ENCODE measurements at places on chromosomes 5 and 9.

DNA sequence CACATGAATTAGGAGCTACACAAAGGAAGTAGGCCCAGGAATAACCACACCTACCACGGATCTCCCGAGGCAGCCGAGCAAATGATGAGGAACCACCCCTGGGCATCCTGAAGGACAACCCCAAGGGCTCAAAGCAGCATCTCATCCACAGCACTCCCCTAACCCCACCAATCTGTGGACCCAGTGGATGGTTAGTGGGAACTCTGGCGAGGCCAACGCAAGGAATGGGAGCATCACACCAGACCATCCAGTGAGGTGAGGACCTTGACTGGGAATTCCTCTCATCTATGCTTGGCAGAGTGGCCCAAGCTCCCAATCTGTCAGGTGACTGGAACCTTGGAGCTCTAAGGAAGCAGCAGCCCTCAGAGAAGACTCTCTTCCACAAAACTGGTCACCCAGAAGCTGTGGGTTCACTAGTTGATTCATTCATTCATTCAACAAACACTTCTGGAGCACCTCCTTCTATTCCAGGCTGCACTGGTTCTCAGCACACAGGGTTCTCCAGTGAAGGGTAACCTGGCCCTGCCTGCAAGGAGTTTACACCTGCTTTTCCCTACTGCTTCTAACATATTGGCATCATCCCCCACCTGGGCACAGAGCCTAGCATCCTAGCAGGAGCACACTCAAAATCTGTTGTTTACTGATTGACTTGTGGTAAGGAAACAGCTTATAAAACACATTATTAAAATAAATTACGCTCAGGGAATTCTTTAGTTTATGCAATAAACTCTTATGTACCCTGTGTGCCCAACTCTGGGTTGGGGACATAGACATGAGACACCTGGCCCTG is 4.9 kb downstream of the ACSL6 start:
- DNase-seq: no peak

GRCh38 chr9:136977649-136978072 is 357 bp downstream of the PTGDS start:
- DNase-seq: no peak

GRCh38 chr5:125137535-125137934 is 391.1 kb upstream of the ZNF608 start:
- DNase-seq: peak; percentile 35

- DNase-seq: no peak
Observed at GRCh38 chr5:17001428-17001827, 65.3 kb upstream of the MYO10 start.

- no peak for DNase-seq
Observed at GRCh38 chr9:113652355-113653152, 189.0 kb downstream of the RGS3 start.

DNA sequence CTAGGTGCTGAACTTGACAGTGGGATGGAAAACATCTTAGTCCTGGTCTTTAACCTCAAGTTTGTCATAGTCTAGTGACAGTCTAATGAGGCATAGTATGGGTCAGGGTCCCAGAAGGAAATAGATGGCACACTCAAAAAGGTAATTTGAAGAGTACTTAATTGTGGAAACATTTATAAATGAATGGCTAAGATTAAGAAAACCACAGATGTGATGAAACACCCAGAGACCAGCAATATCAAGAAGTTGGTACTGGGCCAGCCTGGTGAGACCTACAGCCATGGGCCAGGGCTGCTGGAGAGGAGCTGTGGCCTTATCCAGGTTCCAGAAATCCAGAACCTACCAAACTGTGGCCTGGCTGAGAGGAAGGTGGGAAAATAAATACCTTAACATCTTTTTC is 93.5 kb upstream of the ATG10 start:
- no peak for DNase-seq

DNA sequence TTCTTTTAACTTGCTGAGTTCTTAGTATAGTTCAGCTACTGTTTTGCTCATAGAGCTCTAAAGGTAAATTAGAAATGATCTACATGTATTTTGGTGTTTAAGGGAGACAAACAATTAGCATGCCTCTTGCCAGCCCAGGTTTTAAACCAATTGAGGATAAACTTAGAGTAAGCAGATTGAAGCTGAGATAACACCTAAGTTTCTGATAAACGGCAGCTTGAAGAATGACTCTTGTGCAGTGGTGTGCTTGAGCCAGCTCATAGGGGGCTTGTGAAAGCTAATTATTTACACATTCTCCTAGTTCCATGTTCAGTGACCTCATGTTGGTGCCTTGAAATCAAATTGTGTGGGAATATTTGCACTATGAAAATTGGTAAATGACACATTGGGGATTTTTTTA is 193.0 kb downstream of the PRR16 start:
- DNase-seq: no peak

GRCh38 chr9:80127920-80128319 is 556.2 kb downstream of the TLE4 start:
- no peak for DNase-seq

DNA sequence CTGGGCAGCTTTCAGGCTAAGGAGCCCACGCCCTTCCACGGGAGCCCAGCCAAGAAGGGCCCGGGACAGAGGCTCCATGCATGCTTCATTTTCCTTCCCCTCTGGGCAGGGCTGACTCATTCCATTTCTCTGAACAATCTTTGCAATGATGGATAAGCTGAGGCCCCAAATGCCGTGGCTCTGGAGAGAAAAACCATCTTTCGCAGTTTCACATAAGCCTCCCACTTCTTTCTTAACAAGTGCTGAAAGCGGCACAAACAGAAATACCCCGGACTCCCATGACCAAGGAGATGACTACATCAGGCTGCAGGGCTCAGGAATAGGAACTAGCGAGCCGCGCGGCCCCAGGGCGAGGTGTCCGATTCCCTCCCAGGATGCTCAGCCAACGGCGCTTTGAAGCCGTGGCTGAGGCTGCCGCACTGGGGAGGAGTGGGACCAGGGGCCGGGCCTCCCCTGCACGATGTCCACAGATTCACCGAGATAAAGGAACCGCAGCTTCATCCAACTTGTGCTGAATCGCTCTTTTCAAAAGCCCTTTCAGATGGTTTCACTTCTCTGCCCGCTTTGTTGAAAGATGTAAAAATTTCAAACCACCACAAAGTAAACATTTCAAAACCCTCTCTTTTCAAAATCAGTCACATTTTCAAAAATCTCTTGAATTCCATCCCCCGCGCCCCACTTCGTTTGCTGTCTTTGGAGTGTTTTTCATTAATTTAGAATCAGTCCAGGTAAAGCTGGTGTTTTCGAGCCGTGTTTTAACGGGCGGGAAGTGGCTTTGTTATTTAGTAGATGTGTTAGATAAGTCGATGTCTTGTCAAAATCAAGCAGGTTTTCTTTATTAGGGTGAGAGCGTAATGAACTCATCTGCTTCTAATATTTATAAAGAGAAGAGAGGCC is 96.5 kb upstream of the LMX1B start:
- no peak for DNase-seq

DNA sequence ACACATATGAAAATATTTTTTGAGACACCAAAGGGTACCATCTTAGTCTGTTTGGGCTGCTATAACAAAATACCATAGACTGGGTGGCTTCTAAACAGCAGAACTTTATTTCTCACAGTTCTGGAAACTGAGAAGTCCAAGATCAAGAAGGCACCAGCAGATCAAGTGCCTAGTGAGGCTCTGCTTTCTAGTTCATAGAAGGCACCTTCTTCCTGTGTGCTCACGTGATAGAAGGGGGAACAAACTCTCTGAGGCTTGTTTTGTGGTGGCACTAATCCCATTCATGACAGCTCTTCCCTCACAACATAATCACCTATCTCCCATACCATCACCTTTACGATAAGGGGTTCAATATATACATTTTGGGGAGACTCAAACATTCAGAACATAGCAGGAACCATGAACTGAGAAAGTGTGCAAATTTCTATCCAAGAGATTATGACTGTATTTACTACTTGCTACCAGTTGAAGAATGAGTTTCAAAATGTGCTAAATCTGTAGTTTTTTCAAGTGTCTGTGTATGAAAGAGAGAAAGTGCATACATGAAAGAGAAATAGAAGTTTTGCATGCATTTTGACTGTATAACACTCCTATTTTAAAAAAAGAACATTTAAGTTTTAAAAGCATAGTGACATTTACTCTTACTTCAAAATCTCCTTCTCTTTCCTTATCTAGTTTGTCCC is 207.3 kb downstream of the PARP8 start:
- DNase-seq: no peak

GRCh38 chr5:91397791-91398190 is 14.7 kb upstream of the ARRDC3 start:
- no peak for DNase-seq

- DNase-seq: no peak
Observed at GRCh38 chr5:78603636-78604175, 44.9 kb downstream of the LHFPL2 start.

GRCh38 chr5:130710596-130710995 is 454.5 kb downstream of the HINT1 start:
- no peak for DNase-seq

DNA sequence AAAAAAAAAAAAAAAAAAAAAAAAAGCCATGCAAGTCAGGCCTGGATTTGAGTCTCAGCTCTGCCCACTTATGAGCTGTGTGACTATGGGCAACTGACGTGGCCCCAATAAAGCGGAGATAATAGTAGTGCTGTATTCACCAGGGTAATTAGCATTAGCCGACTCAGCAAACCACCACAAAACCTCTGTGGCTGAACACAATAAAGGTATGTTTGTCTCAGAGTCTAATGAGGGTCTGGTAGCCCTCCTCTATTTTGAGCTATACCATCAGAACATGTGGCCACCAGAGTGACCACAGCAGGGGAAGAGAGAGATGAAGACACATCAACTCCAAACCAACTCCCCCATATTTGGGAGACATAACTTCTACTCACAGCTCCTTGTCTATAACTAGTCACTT is 15.9 kb downstream of the SWI5 start:
- no peak for DNase-seq

DNA sequence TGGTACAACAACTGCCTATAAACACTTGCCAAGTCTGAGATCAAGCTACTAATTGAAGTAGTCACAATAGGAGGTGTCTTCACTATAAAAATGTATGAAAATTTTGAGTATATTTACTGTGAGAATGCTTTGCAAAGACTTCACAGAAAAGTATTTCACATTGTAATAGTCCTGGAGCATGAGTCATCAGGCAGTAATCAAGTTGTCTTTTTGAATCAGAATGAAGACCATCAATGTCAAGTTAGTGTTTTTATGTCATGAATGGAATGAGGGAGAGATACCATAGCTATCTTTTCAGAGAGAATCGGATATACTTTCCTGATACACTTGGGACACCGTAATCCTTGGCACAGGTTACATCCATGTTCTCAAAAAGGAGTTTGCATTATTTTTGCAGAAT is 466.9 kb upstream of the ARRDC3 start:
- no peak for DNase-seq

DNA sequence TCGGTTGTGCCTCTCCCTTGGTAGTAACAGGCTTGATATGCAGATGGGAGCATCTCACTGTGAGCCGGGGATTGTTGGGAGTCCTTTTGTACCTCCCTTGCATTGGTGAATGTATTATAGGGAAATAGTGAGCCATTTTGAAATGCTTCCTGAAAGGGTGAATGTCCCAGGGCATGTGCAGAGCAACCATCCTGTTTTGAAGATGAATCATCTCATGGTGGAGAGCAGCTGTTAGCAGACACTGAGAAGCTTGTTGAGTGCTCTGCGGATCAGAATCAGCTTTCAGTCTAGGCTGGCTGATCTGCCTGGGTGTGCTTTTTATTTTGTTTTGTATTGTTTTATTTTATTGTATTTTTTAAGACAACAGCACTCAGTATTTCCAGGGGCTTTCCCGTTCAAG is 29.7 kb downstream of the SLC36A1 start:
- DNase-seq: no peak

DNA sequence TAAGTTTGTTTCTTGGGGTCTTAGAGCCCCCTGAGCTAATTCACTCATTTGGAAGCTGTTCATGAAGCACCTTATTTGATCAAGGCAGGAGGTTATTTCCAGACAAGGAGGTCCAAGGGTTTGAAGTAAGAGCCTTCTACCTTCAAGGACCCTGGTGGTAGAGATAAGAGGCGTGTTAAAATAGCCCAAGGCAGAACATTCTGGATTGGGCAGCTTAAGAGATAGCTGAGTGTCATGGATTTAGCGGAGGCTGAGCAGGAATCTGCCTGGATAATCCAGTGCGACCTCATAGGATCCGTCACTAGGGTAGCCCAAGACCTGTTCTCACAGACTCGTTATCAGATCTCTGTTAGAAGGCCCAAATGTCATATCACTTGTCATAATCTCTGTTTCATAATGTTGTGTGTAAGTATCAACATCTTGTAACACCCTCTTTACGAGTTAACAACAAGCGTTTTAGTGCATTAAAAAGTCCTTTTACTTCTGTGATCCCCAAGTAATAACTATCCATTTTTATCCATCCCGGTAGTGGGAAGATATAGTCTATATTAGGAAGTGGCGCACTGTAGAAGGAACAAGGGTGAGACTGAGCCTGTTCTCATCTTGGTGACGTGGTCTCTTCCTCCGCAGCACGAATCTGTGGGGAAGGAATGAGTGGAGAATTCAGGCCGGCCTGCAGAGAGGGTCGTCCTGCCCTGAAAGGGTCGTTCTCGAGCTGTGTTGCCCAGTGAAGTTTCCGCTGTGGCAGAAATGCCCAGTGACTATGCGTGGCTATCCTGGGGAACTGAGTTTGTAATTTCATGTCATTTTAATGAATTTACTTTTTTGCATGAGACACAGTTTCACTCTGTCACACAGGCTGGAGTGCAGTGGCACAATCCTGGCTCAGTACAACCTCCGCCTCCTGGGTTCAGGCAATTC is 28.8 kb downstream of the SLC25A25 start:
- no peak for DNase-seq

DNA sequence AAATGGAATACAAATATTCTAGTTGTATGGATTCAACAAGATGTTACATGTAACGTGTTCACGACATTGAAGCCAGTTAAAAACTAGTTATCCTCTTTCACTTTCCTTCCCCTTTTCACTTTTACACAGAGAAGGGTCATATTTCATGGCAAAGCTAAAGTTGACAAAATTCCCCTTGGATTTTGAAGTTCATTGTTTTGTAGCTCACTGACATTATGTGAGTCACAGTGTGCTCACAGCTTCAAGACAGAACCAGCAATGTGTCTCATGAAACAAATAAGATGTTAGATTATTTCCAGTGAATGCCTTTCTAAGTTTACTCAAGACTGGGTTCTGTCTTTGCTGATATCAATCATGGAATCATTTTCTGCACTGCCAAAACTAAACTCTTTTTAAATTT is 535.5 kb upstream of the GRIN3A start:
- DNase-seq: no peak

DNA sequence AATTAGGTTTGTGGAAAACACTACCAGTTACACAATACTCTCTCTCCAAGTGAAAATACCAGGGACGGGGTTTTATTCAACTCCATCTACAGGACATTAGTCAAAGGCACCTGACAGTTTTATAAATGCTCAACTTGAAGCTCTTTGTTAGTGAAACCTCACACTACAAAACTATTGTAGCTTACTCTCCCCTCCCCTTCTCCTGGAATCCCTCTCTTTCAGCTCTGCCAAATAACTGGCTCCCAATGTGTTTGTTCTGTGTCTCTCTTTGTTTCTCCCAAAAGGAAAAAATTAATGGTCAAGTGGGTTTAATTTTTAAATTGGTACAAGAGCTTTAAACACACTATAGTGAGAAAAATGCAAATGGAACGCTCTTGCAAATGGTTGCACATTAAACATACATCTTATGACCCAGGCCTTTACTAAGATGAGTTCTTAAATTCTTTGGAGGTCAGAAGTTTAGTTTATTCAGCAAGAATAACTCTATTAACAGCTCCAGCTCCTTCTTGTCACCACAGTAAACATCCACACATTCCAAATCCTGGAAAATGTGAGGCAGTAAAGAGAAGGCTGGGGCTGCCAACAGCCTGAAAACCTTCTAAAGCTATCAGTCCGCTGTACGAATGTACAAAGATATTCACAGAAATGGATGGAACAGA is 48.4 kb downstream of the ZNF608 start:
- DNase-seq: no peak

All from SHP77 (cell line).